M059J (cell line): ENCODE measurements at places on chromosomes 3 and 15. TPM values are rescaled to one million over a fixed set of nuclear protein-coding genes. Genes with fewer than 3 reads are reported as not detected.

- DNase-seq: peak; percentile 43
Measured at GRCh38 chr3:55013145-55013925, 85.5 kb upstream of the LRTM1 start.

GRCh38 chr15:63043335-63044076 lies 959 bp downstream of the TPM1 start:
- DNase-seq: no peak

- peak; percentile 46 for DNase-seq
Measured at GRCh38 chr3:52281981-52282801, 3.7 kb upstream of the WDR82 start.

- no peak for DNase-seq
Measured at GRCh38 chr3:12803371-12803770, 6.9 kb downstream of the CAND2 start.

GRCh38 chr15:65930134-65930533 lies 60.8 kb downstream of the RAB11A start:
- no peak for DNase-seq

DNA sequence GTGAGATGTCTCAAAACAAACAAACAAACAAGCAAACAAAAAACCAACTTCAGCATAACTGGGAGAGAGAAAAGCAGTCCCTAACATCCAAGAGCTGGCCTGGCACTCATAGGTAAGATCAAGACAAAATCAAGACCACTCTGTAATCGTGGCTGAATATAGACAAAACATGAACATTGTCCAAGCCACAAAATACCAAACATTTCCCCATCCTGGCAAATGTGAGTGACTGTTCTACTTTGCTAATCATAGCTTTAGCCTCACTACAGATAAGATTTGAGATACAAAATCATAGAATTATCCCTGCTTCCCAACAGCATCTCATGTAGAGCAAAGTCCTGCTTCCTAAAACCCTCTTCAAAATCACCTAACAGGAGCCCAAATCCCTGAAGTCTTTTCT lies 116.7 kb upstream of the PRTG start:
- DNase-seq: peak; percentile 4

GRCh38 chr3:194993896-194994295 lies 277.1 kb downstream of the XXYLT1 start:
- DNase-seq: no peak

GRCh38 chr3:161284989-161285388 lies 63.9 kb downstream of the NMD3 start:
- DNase-seq: peak; percentile 11

DNA sequence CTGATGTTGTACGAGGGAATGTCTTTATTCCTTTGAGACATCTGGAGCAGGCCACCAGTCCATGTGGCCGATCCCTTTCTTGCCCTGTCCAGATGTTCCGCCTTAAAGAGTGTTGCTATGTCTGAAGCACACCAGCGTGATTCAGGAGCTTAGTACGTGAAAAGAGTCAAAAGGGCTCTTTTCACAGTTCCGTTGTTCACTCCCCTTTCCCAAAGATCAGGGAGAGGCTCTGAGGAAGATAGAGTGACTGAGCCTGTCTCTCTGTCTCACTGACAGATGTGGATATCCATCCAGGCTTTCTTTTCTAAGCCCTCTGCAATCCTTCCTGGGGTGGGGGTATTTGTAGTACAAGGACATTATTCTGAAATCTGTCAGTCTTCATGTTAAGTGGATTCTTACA lies 262.5 kb upstream of the LRTM1 start:
- DNase-seq: no peak

- DNase-seq: no peak
Measured at GRCh38 chr3:15974647-15975046, 176.9 kb upstream of the ANKRD28 start.

- no peak for DNase-seq
Measured at GRCh38 chr3:50177346-50177745, 14.1 kb upstream of the GNAT1 start.

DNA sequence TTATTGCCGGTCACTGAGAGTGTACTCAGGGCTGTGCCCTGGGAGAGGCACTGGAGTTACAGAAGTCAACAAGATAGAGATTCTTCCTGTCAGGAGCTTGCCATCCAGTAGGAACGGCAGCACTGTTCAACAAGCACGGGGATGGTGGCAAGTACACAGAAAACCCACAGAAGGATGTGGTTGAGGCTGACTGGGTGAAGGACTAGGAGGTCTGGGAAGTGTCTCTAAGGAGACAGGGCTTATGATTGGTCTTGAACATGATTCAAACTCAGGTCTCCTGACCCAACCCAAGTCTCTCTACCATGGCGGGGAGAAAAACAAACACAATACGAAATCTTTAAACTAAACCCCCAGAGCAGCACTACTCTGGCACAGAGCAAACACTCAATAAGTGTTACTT lies 37.6 kb downstream of the ERICH6 start:
- DNase-seq: no peak

DNA sequence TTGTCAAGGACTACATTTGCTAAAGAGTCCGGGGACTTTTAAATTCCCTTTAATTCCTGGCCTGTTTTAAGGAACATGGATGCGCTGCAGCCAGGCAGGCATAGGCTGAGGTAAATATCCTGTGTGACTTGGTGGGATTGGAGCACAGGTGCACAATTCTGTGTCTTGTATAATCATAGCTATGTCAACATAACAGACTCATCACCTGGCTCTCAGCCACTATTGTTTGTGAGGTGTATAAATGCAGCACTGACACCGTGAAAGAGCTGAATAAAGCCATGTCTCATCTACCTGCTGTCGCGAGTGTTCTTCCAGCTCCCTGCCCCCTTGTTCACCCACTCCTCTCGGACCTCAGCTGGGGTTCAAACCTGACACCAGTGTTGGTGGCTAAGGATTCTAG lies 109.7 kb downstream of the MFSD1 start:
- DNase-seq: peak; percentile 42

- DNase-seq: no peak
Measured at GRCh38 chr3:101829874-101830273, 19.4 kb upstream of the NFKBIZ start.

- DNase-seq: no peak
Measured at GRCh38 chr15:21261396-21261964, 178.8 kb downstream of the POTEB3 start.

- no peak for DNase-seq
Measured at GRCh38 chr3:82815417-82816058, 1054.1 kb upstream of the GBE1 start.

DNA sequence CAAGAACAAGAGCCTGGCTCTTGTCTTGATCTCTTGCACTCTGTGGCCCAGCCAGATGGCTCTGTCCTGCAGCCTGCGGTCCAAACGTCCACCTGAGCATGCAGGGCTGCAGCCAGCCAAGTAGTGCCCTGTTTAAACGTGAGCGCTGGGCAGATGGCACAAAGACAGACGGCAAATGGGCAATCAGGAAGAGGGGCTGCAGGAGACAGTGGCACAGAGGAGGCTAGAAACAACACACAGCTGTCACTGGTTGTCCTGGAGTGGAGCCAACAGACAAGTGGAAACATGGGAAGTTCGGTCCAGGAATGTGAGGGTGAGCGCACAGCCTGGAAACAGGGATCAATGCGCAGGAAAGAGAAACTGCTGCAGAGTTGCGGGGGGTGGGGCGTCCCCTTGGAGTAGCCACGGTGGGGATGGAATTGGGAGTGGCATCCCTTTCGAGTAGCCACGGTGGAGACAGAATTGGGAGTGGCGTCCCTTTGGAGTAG lies 10.7 kb upstream of the ZXDC start:
- no peak for DNase-seq

DNA sequence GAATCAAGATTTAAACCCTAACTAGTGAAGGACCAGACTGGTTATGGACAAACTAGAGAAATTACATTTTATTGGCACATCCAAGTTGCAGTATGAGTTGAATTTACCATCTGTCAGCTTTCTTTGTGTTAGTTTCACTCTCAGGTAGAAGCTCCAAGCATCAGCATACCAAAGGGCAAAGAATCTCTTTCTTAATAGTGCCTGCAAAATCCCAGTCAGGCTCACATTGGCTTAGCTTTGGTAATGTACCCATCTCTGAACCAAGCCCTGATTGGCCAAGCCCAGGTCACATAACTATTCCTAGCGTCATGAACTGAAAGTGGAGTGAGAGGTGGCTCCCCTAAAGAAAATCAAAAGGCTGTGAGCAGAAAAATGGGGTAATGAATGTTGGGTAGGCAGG lies 66.9 kb downstream of the CCNL1 start:
- no peak for DNase-seq

Gene WDR76
- total RNA-seq: 38.7 and 75.3 TPM in 2 replicates

Gene OXSM
- total RNA-seq: 10.2 and 21.8 TPM in 2 replicates

Gene LDHAL6B
- total RNA-seq: not detected in 2 replicates

Gene TMPRSS7
- not detected in 2 replicates for total RNA-seq

Gene THAP10
- 4.5 and 6.6 TPM in 2 replicates for total RNA-seq

Gene GCNT3
- 1.1 and 1.6 TPM in 2 replicates for total RNA-seq

Gene FANCD2OS
- not detected in 2 replicates for total RNA-seq

Gene FOXB1
- not detected in 2 replicates for total RNA-seq

Gene HRG
- total RNA-seq: not detected in 2 replicates

Gene TRA2B
- 268 and 348 TPM in 2 replicates for total RNA-seq

Gene BFSP2
- not detected in 2 replicates for total RNA-seq

Gene LYZL4
- total RNA-seq: not detected in 2 replicates
